ENCODE measurements at places on chromosomes 2 and 18.

DNA sequence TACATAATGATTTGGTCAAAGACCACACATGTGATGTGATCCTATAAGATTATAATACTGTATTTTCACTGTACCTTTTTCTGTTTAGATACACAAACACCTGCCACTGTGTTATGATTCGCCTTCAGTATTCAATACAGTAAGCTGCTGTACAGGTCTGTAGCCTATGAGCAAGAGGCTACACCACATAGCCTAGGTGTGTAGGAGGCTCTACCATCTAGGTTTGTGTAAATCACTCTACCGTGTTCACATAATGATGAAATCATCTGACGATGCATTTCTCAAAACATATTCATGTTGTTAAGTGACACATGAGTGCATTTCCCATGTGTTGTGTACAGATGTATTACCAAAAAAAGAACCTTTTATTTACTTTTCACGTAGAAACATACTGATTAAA is 74.5 kb downstream of the USP40 start:
- no peak for DNase-seq

GRCh38 chr2:130785466-130786055 is 30.2 kb downstream of the AMER3 start:
- no peak for DNase-seq

DNA sequence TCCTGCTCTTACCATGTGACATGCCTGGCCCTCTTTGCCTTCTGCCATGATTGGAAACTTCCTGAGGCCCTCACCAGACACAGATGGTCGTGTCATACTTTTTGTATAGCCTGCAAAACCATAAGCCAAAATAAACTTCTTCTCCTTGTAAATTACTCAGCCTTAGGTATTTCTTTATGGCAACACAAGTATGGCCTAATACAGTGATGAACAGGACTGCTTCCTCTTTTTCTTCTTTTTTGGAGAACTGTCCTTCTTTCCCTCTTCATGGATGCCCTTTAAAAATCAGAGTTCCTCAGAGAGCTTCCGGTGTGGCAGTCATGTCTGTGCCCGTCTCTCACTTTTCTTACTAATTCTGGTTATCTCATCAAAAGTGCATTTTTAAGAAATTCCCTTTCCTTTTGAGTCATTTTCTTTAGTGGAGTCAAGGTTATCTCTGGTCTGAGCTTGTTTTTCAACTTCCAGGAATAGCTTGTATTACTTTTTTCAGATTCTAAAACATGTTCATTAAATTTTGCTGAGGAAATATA is 9.2 kb upstream of the IL1A start:
- DNase-seq: no peak

- peak; percentile 43 for DNase-seq
These were observed 61.9 kb upstream of the PSMD14 start for GRCh38 chr2:161246281-161246680.

DNA sequence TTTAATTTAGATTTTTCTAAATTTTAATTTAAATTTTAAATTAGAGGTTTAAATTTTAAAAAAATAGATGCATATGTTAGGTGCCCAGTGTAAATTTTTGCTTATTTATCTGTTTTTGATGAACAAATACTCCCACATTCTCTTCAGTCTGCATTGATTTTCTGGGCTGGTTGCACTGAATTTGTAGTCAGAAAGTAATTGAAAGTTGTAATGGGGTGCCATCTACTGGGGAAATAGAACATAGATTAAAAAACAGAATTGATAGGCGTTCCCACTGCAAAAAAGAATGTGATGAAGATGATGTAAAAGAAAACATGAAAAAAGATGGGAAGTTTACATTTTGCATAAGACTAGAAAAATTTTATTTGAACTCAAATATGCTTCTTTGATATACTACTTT is 51.7 kb upstream of the CCDC85A start:
- DNase-seq: peak; percentile 33

GRCh38 chr2:58614219-58614618 is 373.1 kb upstream of the FANCL start:
- no peak for DNase-seq

DNA sequence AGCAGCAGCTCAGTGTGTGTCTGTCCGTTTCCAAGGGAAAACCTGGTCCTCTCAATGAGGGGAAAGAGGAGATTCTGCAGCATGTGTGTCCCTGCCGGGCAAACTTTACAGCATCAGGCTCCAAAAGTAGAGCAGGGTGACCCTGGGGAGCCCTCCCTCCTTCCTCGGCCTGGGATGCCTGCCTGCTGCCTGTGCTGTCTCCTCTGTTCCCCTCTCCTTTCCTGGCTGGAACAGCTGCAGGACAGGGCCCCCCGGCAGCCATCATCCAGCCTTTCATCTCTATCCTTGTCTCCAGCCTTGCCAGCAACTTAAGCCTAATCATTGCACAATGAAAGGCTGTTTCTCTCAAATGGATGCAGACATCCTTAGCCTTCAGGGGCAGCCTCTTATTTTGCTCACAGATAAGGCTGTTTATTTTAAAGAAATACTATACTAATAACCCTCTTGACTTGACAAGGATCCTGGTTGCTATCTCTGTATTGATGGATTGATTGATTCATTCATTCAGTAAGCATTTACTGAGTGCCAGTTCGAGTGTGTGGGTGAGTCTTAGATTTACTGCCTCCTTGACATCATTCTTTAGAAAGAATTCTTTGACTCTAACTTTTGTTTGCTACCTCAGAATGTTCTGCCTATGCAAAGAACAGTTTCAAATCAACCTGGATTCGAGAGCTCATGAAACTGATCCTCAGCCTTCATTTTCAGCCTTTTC is 40.6 kb upstream of the EDAR start:
- DNase-seq: no peak

DNA sequence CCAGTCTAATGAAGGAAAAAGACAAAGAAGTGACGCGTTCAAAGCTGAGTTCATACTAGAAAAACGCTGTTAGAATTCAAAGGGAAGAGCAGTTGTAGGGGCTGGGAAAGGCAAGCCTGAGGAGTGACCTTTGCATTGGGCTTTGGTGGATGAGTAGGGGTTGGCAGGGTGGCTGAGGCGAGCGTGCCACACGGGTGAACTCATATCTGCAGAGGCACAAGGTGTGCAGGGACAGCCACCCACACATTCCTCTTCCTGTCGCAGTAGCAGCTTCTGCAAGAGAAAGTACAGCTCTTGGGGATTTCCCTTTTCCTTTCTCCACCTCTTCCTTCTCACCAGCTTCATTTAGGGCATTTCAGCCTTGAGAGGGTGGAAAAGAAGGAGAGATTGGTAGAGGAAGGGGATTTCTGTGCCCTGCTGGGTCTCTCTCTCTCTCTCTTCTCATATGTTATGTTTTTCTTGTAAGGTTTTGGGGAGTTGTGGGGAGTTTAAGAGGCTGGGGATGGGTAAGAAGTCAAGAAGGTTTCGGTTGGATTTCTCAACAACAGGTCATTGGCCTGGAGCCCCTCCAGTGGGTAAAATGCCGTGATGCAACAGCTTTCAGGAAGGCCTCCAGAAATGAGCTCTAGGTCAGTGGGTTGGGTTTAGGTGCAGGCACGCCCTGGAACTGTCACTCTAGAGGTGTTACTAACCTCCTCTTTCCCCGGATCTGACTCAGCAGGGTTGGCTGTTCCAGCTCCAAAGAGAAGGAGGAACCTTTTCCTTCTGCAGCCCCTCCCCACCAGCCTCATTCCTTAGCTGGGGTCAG is 40.1 kb downstream of the ODC1 start:
- no peak for DNase-seq

GRCh38 chr18:9960258-9960904 is 46.6 kb downstream of the VAPA start:
- no peak for DNase-seq

DNA sequence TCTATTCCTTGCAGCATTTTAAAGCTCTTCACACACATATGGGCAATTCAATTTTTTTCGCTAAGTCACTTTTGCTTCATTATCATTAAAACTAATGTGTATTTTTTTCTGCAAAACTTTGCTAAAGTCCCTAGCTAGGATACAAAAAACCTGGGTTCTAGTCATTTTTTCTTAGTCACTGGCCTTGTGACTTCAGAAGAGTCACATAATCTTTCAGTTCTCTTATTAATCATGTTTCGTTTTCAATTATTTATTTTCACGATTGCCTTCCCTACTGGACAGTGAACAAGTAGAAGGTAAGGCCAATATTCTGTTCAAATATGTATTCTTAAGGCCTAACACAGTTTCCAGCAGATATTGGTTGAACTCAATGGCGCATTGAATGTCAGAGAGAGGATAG is 60.9 kb upstream of the CYRIA start:
- no peak for DNase-seq

- DNase-seq: no peak
These were observed 8.9 kb downstream of the GTF3C2 start for GRCh38 chr2:27347641-27348040.

DNA sequence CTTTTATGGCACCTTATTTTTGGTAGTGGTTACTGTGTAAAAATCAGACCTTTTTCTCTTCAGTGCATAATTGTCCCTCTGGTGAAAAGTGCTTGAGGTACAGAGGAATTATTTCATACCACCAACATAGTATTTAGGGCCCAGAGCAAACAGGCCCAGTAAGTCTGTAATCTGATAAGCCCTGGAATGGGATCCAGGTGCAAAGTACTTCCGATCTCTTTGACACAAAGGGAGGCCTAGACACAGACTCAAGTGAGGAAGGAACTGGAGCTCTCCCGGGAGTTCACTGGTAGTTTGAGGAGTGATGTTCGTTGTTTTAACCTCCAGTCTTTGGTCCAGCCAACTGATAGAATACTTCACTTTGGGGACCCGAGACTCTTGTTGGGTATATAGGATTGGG is 57.4 kb downstream of the RAB31 start:
- DNase-seq: no peak

GRCh38 chr2:202135091-202135874 is 62.2 kb downstream of the KIAA2012 start:
- no peak for DNase-seq

DNA sequence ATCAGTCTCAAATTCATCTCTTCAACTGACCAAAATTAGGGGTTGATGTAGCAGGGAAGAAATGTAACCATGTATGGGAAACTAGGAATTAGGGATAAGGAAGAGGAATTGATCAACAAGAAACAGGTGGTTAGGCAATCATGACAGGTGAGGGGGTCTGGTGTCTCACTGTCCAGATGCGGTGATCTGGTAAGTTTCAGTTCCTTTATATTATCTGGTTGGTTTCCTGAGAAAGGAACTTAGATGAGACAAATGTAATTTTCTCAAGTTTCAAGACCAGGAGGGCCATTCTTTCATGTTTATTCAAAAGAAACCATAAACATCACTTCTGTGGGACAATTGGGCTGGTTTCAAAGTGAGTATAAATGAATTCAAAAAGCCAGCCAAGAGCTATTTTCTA is 306.2 kb upstream of the KCNJ3 start:
- no peak for DNase-seq

DNA sequence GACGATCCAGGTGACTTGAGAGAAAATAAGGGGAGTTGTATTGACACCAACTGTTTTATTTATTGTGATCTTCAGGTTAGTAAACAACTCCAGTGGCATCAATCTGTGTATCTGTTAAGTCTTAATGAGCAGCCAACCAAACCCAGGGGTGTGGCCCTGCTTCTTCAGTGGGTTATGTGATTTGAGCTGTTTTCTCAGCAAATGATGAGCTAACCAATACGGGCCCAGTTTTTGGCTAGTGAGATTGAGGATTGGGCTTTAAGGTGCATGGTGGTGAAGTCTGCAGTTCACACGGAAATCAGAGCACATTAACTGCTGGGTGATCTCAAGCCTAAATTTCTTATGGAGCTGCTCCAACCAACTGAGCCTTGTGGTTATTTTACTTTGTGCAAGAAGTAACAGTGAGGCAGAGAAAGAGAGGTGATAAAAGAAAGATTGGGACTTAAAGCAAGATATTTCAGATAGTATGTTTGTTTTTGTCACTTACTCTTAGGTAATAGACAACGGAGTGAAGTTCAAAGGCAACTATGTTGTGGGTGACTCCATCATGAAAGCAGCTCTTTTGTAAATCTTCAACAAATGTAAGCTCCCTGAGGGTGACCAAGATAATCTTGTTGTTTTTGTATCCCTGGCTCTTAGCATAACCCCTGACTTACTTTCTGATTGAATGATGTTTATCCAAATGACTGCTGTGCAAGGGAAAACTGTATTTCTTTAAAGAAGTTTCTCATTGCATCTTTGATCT is 2.4 kb downstream of the MTCL1 start:
- no peak for DNase-seq

DNA sequence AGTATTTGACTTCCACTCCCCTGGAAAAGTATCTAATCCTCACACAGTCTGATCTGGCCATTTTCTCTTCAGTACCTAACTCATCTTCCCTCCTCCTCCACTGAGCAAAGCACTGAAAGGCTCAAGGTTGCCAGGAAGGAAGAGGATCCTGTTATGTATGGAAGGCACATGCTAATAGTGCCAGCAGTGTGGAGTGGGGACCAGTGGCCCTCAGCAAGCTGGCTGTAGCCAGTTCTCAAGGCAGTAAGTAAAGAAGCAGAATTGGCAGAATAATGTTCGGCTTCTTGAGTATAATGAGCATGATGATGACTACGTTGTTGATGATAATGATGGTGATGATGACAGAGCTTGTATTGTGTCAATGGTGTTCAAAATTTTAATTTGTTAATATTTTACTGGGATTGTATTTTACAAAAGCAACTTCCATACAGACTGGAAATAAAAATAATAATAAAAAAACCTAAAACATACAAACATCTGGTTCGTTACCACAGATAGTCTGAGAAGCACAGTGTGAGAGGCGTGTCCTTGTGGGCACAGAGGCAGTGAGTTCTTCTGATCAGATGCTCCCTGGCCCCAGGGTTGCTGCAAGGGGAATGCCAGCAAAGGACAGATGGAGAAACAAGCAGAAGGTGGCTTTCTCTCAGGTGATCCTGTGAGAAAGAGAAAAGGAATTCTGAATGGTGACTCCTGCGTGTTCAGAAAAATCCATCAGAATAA is 528.8 kb downstream of the CMPK2 start:
- no peak for DNase-seq

DNA sequence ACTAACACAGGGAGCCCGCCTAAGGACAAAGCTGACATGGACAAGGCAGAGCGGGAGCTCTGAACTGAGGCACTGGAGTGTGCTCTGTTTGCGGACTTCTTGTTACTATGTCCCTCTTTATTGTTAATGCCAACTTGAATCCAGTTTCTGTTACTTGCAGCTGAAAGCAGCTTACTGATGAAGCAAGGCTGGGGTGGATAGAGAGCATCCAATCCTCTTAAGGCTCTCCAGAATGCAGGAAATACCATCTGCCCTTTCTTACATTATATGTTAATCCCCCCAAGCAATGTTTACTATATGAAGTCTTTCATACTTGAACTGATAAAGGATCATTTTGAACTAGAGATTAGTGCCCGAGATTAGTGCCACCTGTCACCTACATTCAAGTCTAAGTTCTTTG is 9.4 kb downstream of the FAM210A start:
- DNase-seq: no peak

- no peak for DNase-seq
These were observed 81.2 kb downstream of the TSN start for GRCh38 chr2:121836611-121837010.

- no peak for DNase-seq
These were observed 605 bp downstream of the REV1 start for GRCh38 chr2:99489063-99489760.

DNA sequence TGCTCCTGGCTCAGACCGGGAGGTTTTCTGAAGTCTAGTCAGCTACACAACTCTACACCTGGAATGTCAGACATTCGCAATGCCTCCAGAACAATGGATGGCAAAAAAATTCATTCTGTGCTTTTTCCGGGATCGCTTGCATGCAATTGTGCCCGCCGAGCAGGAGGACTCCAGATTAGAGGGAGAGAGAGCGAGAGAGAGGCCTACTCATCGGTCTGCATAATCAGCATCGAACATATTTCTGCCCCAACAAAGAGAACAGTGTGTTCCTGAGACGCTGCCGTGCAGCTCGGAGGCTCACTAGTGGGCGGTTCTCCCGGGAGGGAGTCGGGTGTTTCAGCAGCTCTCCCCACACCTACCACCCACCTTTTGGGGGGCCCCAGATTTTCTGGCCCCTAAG is 117.1 kb downstream of the KLHL29 start:
- no peak for DNase-seq

All from NCI-H2171 (cell line).